ENCODE measurements at places on chromosomes 2 and 18.

- DNase-seq, result no peak
Observed at GRCh38 chr18:49238433-49239042, 221.9 kb downstream of the DYM start.

DNA sequence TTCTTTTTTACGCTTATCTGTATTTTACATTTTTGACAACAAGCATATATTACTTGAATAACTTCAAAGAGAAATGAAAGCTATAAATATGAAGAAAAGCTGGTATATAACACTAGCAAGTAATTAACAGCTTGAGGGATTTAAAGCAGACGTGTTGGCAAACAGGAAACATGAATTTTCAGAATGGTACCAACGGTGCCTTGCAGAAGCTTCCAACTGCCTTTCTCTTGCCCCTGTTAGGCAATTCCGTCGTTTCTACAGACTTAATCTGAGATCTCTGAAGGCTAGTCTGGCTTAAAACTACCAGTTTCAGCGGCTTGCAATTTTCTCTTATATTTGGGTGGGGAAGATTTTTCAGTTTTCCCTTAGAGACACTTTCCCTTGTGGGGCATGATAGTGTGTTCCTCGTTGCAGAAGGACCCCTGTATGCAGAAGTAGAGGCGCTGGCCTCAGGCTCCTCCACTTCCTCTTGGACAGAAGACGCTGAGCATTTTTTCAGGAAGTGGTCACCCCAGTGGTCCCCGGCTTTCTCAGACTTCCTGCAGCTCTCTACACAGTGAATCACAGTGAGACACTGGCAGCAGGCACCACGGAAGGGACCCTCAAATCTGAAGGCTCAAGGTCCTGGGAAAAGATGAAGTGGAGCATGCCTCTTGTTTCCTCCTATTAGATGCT is 56.2 kb upstream of the SLC16A14 start:
- DNase-seq, result no peak

GRCh38 chr2:191927319-191927867 is 80.5 kb upstream of the CAVIN2 start:
- DNase-seq, result peak; percentile 46

DNA sequence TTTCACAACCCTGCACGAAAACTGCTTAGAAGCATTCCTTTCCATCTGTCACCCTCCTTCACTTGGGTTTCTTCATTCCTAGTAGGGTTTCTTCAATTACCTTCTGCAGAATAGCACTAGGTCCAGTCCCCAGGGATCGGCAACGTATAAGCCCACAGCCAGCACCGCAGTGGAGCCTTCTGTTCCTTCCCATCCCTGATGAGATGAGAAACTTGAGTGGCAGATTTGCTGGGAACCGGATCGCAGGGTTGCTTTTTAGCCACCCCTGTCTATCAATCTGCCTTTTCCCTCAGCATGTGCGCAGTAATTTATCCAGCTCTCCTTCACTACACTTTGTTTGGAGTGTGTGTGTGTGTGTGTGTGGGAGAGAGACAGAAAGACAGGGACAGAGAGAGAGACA is 94.2 kb downstream of the CD8B2 start:
- DNase-seq, result no peak

- no peak for DNase-seq
Observed at GRCh38 chr2:9627310-9627709, 3.5 kb downstream of the YWHAQ start.

DNA sequence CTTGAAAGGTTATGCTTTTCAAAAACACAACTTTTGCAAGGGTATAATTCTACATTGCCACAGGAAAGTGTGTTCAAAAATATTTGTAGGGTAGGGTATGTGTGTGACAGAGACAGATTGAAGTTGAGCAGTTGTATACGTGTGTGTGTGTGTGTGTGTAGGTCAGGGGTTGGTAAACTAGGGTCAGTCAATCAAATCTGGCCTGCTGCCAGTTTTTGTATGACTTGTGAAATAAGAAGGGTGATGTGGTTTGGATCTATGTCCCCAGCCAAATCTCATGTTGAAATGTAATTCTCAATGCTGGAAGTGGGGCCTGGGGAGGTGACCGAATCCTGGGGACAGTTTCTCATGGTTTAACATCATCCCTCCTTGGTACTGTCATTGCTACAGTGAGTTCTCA is 148.2 kb downstream of the CERS6 start:
- DNase-seq, result no peak

- DNase-seq, result no peak
Observed at GRCh38 chr2:54122939-54123338, 7.5 kb downstream of the ACYP2 start.

GRCh38 chr2:186327251-186327868 is 158.7 kb upstream of the ZC3H15 start:
- DNase-seq, result no peak

- DNase-seq, result no peak
Observed at GRCh38 chr2:46461709-46462171, 17.6 kb upstream of the TMEM247 start.

DNA sequence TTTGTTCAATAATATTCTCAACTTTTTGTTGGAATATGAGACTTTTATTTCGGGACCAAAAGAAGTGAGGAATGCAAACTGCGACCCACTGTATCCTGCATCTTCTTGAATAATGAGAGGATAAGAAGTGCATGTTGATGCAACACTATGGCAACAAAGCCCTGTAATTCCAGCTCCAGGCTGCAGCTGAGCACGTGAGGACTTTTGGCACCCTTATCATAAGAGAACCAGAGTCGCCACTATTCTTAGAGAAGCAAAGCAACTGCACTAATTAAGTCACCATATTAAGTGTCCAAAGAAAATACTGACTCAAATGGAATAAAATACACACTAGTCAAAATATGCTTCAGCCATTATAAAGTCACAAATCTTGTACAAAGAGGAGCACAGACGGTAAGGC is 65.8 kb downstream of the FAM210A start:
- no peak for DNase-seq

DNA sequence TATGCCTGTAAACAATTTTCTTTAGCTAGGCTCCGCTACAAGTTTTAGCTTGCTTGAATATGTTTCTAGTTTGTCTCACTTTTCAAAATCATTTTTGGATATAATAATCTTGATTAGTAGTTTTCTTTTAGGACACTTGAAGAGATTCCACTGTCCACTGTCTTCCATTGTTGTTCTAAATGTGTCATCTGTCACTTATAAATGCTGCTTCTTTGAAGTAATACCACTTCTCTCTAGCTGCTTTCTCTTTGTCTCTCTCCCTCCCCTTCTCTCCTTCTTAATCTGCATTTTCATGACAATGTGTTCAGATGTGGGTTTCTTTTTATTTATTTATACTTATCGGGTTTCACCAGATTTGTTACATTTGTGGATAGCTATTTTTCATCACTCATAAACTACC is 73.7 kb upstream of the DPP10 start:
- no peak for DNase-seq

DNA sequence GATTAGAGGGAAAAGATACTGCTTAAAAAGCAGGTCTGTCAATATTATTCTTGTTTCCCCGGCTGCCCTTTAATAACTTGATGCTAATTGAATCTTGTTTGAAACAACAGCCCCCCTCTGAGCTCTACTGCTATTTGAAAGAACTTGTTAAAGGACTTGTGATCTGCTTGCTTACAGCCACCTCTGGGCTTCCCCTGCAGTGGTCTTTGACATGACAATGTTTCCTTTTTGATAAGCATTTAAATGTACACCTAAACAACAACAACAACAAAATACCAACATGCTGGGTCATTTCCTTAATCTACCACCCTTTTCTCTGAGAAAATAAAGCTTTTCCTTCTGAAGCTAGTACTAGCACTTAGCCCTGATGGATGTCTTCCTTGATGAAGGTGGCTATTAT is 3.9 kb downstream of the HOXD1 start:
- DNase-seq, result no peak

GRCh38 chr2:43111788-43112554 is 114.4 kb downstream of the ZFP36L2 start:
- no peak for DNase-seq

DNA sequence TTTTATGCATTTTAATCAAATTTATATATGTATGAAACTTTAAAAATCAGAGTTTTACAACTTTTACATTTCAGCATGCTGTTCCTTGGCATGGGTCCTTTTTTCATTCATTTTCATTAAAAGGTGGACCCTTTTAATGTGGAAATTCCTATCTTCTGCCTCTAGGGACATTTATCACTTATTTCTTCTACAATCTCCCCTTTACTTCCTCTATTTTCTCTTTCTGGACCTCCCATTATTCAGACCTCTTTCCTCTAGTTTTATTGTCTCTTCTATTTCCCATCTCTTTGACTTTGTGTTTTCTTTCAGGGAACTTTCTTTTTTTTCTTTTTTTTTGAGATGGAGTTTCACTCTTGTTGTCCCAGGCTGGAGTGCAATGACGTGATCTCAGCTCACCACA is 5.7 kb downstream of the PROC start:
- no peak for DNase-seq

- DNase-seq, result no peak
Observed at GRCh38 chr18:9133225-9133624, 3.4 kb upstream of the ANKRD12 start.

- no peak for DNase-seq
Observed at GRCh38 chr2:44569491-44569890, 207.7 kb downstream of the CAMKMT start.

- DNase-seq, result no peak
Observed at GRCh38 chr2:31286961-31287550, 53.1 kb downstream of the EHD3 start.

DNA sequence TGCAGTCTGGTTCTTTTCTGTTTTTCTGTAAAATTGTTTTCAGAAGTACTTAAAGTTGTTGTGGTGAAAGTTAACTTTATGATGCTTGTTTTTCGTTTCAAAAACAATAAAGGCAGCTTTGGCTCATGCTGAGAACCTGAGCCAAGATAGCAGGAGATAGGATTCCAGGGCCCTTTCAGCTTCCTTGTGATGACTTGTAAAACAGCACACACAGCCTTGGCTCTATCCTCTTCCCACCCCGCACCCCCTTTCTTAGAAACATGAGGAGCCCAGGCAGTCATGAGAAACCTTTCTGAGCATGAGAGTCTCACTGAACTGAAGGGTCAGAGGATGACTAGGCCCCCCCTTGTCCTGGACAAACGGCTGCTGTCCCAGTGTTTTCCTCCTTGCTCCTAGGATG is 12.4 kb upstream of the CHRNA1 start:
- DNase-seq, result no peak

DNA sequence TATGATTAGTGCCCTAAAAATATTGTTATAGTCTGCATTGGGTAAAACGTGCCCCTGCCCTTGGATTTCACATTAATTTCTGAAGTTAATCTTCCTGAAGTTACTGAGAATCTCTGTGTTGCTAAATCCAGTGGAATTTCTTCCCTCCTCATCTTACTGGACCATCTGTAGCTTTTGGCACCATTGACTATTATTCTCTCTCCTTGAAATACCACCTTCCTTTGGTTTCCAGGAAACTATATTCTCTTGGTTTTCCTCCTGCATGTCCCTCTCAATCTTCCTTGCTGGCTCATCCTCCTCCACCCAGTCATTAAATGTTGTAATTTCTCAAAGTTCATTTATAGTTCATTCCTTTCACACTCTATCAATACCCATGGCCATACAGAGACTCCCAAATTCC is 110.6 kb upstream of the SLC35G4 start:
- no peak for DNase-seq

DNA sequence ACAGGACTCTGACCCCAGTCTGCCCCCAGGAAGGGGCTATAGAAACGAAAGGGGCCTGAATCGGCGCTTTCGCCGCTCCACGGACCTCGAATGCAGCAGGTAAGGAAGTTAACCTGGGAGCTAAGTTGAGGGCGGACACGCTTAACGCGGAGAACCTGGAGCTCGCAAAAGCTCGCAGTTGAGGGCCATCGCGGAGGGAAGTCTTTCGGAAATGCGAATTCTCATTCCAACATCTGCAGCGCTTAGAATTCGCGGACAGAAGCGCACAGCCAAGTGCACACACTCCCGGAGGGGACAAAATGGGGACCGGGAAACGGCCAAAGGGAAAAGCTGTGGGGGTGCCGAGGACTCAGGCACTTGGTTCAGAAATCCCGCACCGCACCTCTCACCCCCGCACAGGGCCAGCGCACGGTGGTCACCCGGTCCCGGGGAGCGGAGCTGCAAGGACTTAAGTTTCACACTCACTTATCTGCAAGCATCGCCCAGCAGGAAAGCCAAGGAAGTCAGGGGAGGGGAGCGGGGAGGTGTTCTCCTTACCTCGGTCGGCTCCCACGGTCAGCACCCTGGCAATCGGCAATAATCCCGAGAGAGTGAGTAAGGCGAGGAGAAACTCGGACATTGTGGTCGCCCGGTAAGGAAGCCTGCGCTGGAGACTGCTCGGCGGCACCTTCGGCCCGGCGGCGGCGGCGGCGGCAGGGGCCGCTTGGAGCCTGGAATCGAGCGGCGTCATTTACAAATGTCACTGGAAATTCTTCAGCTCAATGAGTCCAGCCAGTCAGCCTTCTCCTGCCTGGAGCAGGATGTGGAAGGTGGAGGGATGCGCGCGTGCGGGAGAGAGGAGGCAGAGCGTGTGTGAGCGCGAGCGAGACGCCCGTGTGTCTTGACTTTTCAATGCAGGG is 456 bp downstream of the LRP1B start:
- DNase-seq, result no peak

GRCh38 chr2:204289066-204289465 is 256.2 kb upstream of the PARD3B start:
- no peak for DNase-seq

DNA sequence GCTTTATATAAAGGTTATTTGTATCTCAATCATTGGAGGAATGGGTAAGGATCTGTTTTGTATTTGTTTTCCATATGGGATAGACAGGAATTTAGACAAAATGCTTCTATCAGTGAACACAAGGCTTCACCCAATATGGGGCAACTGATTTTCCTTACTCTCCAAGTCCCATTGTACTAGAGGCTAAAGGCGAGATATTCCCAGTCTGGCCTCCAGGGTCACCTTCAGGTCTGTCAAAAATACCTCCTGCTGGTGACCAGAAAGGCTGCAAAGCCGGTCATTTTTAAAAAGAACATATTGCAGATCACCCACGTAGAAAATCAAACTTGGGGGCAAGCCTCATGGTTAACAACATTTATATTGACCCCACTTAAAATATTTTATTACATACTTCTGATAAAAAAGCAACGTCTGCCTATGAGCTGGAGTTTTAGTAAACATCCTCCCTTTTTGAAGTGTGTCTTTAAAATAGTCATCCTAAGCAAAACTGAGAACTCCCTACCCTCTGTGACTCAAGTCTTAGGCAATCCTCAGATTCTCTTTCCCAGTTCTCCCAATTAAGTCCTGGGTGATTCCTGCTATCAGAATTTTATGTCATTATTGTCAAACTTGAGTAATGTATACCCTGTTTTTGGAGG is 276.6 kb downstream of the MREG start:
- no peak for DNase-seq

DNA sequence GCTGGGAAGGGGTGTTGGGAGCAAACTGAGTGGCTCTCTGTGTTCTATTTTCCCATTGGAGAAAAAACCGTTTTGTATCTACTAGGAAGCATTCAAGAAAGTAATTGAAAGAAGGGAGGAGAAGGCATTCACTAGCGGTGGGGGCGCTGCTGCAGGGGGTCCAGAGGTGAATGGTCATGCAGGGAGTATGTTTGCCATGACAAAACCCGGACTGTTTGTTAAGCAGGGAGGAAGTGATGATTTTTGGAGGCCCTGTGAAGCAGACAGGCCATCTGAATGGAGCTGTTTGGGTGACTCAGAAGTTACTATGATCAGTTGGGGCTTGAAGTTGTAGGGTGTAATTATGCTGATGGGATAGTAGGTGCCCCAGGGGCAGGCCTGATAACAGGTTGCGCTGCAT is 7.0 kb downstream of the TAF4B start:
- DNase-seq, result no peak

Data from Panc1 (cell line).